Activated CD4-positive, CD25-positive, alpha-beta regulatory T cell treated with anti-CD3 and anti-CD28 coated beads, Interleukin-2, amount 50 U/mL, for 72 hours (primary cell): ENCODE measurements at places on chromosomes 7 and 10.

DNA sequence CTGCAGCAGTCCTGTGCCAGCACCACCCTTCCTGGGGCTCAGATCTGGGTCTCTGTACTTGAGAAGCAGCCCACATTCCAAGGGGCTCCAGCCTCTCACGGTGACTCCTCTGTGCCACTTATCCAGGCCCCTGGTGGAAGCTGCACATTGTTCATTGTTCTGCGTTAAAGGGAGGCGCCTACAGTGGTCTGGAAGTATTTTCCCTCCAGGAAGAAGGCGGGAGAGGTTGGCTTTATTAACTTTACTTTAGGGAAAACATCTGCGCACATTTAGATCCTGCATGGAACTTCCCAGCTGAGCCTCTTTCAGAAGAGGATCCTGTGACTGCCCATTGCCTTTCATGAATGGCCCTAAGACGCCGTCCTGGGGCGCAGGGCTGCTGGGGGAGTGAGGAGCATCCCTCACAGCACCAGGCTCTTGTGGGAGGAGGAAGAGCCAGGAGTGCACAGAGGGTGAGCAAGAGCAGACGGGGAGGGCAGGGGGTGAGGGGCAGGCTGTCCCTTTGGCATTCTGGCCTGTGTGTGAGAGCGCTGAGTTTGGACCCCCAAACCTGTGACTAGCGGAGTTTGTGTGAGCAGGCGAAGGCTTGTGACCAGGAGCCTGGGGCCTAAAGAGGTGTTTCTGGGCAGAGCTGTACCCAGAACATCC, 98.6 kb upstream of the BTBD16 start:
- no peak for DNase-seq

DNA sequence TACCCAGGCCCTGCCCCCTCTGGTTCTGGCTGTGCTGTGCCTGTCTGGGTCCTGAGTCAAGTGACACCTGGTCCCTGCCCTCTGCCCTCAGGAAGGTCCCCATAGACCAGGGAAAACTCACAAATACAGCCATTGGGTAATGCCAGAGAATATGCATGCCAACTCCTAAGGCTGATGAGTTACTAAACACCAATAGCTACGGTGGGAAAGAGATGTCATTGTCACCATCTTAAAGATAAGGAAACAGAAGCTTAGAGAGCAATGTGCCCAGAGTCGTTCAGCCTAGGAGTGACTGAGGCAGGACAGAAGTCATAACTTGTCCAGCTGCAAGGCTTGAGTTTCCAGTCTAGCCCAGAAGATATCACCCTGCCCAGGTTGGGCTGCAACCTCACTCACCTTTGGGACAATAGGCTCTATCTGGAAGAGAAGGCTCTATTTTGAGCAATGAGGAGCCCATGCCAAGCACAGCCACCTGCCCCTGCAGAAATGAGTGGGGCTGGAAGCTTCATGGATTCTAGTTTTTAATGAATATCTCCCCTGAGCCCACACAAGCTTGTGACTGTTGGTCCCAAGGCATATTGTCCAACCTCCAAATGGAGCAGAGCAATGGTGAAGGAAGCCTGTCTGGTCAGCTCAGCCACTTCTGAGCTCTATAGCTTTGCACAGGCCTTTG, 42.6 kb downstream of the ZNF273 start:
- no peak for DNase-seq

DNA sequence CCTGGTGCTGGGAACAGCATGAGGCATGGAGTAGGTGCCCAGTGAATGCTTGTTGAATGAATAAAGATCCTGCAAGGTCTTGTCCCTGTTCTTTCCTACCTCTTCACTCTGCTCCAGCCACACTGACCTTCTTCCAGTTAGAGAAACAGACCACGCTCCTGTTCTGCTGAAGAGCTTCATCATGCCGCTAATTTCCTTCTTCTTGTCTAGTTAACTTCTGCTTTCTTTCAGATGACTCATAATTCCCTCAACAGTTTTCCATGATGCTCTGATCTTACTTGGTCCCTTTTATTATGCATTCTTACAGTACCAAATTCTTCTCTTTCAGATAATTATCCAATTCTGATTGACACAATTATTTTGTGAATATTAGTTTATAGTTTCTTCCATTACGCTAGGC, 59.5 kb upstream of the C1QL3 start:
- no peak for DNase-seq

GRCh38 chr7:51950813-51951212, 634.2 kb upstream of the COBL start:
- no peak for DNase-seq

GRCh38 chr10:133082685-133083421, 4.9 kb upstream of the ADGRA1 start:
- no peak for DNase-seq

- no peak for DNase-seq
Measured at GRCh38 chr7:28750981-28751380, 207.1 kb downstream of the TRIL start.

GRCh38 chr10:79243181-79244067, 103.8 kb upstream of the PPIF start:
- DNase-seq, result peak; percentile 71

DNA sequence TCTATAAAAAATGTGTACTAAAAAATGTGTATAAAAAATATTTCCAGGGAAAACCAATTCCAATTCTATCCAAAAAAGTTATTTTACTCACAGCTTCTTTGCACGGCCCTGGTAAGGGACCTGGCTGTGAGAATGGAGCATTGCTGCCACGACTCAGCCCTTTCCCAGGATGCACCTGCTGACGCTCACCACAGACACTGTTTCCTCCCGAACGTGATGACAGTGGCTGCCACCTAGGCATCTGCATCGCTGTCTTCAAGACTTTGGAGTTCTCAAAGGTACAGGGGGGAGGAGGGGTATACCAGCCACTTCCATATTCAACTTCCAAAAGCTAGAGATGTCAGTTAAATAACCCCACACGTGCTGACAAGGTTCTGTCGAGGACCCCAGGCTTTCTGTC, 23.9 kb upstream of the PTPRN2 start:
- no peak for DNase-seq

- no peak for DNase-seq
Measured at GRCh38 chr10:6328699-6329423, 126.1 kb downstream of the PFKFB3 start.

DNA sequence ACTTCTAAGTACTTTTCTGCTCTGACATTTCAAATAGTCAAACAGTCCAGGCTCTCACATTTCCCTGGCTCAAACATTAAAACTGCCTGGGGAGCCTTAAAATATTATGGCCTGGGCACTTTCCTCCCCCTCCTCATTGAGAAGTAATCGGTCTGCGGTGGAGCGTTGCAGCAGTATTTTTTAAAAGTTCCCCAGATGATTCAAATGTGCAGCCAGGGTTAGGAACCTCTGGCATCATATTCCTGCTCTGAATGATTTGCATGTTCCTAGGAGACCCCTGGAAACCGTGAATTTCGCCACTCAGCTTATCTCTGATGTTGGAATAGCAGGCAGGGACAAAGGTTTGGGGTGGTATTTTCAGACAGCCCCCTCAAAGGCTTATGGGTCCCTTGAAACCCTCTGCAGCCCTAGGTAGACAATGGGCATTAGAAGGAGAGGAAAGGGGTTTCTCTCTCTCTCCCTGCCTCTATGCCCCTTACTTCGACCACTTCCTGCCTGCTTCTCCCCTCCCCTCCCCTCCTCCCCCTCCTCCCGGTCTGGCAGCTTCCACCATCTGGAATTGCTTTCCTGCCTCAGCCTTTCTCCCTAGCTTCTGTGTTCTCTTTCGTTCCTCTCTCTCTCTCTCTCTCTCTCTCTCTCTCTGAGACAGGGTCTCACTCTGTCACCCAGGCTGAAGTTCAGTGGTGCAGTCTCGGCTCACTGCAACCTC, 622.2 kb downstream of the GALNT17 start:
- DNase-seq, result no peak

DNA sequence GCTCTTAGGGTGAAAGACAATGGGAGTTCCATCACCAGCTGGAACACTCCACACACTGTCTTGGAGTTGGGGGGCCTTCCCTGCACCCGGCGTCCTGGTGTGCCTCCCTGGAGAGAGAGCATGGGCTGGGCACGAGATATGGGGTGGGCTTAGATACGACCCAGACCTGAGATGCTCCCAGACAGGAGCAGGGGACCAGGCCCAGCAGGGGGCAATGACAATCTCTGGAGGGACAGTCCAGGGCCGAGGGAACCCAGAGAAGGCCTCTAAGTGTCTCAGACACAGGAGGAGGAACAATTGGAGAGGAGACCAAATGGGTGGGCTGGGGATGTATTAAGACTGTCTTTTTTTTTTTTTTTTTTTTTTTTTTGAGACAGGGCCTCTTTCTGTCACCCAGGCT, 40.0 kb downstream of the MYL10 start:
- no peak for DNase-seq

- no peak for DNase-seq
Measured at GRCh38 chr7:107609811-107610261, 29.8 kb downstream of the BCAP29 start.
